ENCODE measurements at places on chromosomes 5 and 9.
A peak's percentile ranks its signal among the peaks of the same experiment; 100 is the strongest.

GRCh38 chr9:124480621-124480981, 26.6 kb downstream of the NR5A1 start:
- peak; percentile 58 for DNase-seq

DNA sequence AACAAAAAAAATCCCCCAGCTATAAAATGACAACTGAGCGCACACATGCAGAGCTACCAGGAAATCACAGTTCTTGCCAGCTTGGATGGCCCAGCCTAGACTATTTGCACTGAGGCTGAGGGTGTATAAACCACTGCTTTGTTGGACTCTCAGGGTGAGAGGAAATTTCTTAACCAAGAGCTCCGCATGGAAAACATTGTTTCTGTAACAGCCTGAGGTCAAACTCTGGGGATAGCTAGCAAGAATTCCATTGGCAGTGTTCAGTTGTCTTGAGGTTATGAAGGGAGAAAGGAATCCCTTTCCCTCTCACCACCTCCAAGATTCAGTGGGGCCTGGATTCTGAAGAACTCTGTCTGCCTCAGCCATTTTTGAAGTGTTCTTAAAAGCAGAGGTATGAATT, 360.0 kb downstream of the OSTF1 start:
- DNase-seq, result no peak

DNA sequence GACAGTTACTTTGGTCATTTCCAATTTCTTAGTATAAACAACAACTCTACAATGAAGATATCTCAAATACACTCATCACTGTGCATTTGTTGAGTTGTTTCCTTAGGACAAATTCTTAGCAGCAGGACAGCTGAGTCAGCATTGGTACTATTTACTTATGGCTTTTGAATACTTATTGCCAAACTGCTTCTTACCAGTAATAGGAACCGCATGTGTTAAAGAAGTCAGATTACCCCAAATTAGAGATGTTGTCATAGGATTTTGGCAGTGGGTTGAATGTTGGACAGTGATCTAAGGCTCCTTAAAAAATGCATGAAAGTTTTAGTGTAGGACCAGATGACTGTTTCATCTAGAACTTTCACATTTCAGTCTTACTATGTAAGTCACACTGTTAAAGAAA, 280.1 kb upstream of the DMRT1 start:
- no peak for DNase-seq

GRCh38 chr5:67577424-67577823, 380.8 kb upstream of the CD180 start:
- DNase-seq, result no peak

DNA sequence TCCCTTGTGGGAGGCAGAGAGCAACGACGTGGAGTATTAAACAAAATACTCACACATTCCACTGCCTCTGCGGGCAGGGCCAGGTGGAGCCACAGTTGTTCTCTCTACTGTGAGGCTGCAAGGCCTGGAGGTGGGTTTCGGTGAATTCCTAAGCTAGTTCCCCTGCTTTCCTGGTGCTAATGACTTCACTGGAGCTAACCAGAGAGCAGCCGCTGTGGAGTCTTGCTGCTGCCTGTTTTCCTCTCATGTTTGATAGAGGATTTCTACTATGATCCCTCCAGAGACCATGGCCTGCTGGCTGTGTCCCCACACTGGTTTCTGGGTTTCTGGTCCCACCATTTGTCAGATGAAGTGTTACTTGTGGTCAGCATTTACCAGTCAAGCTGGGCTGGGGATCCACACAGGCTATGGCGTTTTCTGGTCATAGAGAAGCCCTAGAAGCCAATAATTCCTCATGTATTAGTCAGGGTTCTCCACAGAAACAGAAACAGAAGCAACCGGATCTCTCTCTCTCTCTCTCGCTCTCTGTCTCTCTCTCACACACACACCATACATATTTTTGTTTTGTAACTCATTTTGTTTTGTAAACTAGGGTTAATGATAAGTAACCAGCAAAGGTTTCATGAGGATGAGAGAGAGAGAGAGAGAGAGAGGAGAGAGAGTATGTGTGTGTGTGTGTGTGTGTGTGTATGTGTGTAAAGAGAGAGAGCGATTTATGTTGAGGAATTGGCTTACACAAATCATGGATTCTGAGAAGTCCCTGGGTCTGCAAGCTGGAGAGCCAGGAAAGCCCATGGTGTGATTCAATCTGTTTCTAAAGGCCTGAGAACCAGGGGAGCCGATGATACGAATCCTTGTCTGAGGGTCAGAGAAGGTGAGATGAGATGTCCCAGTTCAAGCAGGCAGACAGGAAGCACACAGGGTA, 403.0 kb downstream of the GADD45G start:
- no peak for DNase-seq

DNA sequence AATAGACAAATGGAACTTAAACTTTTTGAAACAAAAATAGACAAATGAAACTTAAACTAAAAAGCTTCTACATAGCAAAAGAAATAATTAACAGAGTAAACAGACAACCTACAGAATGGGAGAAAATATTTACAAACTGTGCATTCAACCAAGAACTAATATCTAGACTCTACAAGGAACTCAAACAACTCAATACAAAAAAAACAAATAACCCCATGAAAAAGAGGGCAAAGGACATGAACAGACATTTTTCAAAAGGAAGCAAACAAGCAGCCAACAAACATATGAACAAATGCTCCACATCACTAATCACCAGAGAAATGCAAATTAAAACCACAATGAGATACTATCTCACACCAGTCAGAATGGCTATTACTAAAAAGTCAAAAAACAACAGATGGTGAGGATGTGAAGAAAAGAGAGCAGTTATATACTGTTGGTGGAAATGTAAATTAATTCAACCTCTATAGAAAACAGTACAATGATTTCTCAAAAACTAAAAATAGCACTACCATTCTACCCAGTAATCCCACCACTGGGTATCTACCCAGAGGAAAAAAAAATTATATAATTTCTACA, 170.8 kb upstream of the RGMB start:
- DNase-seq, result no peak

DNA sequence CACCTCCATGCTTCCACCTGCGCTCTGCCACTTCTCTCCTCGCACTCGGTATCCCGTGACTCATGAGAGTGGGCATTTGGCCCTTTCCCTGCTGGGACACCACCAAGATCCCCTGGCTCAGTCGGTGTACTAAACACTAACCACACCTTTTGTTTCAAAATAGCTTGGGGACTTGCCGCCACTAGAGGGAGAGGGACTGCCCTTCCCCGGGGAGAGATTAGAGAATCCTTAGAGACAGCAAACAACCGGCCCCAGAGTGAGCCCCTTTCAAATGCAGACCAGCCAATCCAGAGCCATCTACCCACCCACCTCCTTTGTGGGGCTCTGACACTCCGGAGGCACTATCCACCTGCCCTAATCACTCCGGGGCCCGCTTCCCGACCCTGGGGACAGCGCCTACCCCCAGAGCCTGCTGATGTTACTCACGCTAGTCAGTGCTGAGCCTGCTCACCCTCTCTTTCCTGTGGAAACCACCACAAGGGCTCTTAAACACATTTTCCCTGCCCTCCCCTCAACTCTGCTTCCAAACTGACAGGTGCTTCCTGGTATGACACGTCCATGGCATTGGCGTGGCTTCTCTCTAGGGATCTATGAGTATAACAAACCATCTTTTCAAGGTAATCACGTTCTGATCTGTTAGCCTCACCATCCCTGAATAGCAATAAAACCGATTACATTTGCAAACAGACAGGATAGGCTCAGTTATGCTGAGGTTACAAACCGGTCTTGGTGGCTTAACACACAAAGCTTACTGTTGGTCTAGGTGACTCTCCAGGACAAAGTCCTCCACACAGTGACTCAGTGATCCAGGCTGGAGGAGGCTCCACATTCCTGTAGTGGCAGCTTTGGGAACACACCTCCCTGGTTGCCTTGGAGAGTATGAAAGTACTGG, 180.1 kb upstream of the MVB12B start:
- peak; percentile 42 for DNase-seq

DNA sequence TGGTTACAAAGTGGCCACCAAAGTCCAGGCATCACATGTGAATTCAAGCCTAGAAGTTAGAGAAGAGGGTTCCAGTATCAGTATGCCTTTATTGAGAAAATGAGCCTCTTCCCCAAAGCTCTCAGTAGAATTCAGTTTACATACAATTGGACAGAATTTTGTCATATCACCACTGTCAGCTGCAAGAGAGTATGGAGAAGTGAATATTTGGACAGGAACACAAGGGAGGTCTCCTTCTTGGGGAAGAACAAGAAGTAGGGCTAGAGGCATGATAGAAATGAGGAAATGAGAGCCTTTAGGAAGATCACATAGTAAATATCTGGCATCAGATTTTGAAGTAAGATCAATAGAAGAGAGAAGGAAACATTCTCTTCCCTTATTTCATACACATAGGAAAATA, 27.8 kb upstream of the VLDLR start:
- no peak for DNase-seq

DNA sequence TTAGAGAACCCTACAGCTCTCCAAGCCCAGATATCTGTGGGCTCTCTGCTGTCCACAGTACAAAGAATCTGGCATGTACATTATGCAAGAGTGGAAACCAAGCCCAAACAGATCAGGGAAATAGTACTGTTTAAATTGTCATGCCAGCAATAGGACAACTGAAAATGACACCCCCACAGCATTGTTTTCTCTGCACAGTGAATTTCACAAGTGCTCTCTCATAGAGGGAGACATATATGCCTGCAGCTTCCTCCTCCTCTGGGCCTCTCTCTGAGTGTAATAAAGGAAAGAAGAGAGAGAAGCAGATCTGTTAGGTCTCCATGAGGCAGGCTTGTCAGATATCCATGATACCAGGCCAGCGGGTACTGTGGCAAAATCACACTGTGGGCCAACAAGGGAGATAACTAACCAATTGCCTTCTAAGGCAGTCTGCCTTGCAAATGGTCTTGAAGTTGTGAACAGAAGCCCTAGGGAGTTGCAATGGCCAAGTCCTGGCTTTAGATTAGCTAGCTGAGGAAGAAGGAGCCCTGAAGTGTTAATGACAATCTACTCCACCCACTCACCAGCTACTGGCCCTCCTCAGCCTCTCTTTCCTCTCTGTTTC, 54.4 kb upstream of the JMY start:
- no peak for DNase-seq

DNA sequence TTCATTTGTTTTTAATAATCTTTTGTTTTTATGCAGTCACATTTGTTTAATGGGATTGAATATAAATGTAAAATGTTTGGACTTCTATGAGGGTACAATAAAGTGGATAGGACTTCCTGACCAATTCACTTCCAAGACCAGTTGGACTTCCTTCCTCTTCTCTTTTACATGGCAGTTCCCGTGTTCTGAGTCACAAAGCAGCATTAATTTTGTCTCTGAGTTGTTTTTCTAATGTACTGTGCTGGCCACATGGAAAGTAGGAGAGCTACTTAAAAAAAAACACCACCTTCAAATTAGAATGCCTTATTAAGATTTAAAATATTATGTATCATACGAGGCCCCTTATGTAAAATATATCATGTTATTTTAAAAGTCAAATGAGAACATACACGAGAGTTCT, 87.3 kb downstream of the CCDC171 start:
- no peak for DNase-seq
